ENCODE measurements at places on chromosomes 1 and 21. TPM values are rescaled to one million over a fixed set of nuclear protein-coding genes. Genes with fewer than 3 reads are reported as not detected.

Gene TRAPPC10
- total RNA-seq = 71.7 TPM

Gene IL20
- total RNA-seq = not detected

Gene TPTE
- total RNA-seq = not detected

Gene CYP4B1
- total RNA-seq = not detected

Gene TAS1R1
- total RNA-seq = not detected

Gene PALMD
- not detected for total RNA-seq

Gene PFKFB2
- 2.3 TPM for total RNA-seq

Gene FCAMR
- not detected for total RNA-seq

Gene ITLN1
- not detected for total RNA-seq

Gene HES5
- not detected for total RNA-seq

Gene PLCH2
- 13.5 TPM for total RNA-seq

GRCh38 chr1:110787328-110788071, 85.4 kb upstream of the CD53 start:
- H3K27ac ChIP-seq = peak overlapping the region; percentile 96
- peaks cover 64% of the 10 kb centered on the region for H3K4me1 ChIP-seq
- no peaks in the 10 kb centered on the region for H3K27me3 ChIP-seq
- H3K36me3 ChIP-seq = peaks cover 23% of the 10 kb centered on the region
- peak; percentile 89 for DNase-seq

GRCh38 chr1:208917281-208917680, 666.2 kb upstream of the CAMK1G start:
- no peaks in the 10 kb centered on the region for H3K36me3 ChIP-seq
- no peaks in the 10 kb centered on the region for H3K27me3 ChIP-seq
- no peak overlapping the region for H3K27ac ChIP-seq
- H3K4me1 ChIP-seq = no peaks in the 10 kb centered on the region

DNA sequence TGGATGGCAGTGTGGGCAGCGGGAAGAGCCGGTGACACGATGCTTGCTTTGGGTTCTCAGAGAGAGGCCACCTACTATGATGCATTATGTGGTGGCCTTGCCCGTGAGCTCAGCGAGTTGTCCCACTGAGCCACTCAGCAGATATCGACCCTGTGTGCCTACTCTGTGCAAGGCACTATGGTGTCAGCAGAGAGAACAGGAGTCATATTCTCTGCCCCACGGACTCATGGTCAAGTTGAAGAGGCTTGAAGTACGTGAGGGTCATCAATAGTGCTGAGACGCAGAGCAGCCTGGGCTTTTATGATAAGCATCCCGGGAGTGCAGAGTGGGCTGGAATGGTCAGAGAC, 466.2 kb downstream of the CAMTA1 start:
- no peaks in the 10 kb centered on the region for H3K4me1 ChIP-seq
- H3K27ac ChIP-seq = no peak overlapping the region
- H3K4me3 ChIP-seq = no peak overlapping the region
- H3K36me3 ChIP-seq = no peaks in the 10 kb centered on the region
- no peak for DNase-seq

- no peaks in the 10 kb centered on the region for H3K36me3 ChIP-seq
- no peak overlapping the region for H3K27ac ChIP-seq
- peaks cover 17% of the 10 kb centered on the region for H3K4me1 ChIP-seq
- no peak overlapping the region for H3K4me3 ChIP-seq
These were observed 71.7 kb downstream of the TOMM20 start for GRCh38 chr1:235056937-235057336.

- DNase-seq = peak; percentile 71
- peak overlapping the region; percentile 99 for H3K4me3 ChIP-seq
- no peaks in the 10 kb centered on the region for H3K27me3 ChIP-seq
- peaks cover 41% of the 10 kb centered on the region for H3K36me3 ChIP-seq
These were observed 788 bp upstream of the TXNIP start for GRCh38 chr1:145997016-145997717.

DNA sequence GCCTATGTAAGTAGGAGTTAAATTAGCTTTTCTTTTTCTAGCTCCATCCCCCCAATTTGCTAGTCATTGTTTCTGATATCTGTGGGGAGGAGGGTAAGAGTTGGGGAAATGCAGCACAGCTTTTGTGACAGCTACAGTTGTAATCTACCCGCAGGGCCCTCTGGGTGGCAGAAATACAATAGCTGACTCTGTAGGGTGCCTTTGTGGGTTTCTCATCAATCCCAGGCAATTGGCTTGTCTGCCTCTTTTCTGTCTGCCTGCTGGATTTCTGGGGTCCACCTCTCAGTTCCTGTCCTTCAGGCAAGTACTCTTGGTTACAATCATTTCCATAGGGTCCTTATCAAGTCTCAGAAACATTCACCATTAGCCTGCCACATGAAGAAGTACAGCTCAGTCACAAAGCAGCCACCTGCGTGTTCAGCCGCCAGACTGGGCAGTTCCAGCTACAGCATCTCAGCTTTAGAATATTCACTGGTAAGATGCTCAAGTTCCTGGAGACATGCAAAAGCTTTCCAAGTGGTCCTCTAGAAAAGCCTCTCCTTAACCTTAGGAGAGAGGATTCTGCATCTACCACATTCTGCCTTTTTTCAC, 19.2 kb upstream of the SLC44A5 start:
- H3K36me3 ChIP-seq = no peaks in the 10 kb centered on the region
- H3K27me3 ChIP-seq = peaks cover 24% of the 10 kb centered on the region
- H3K4me1 ChIP-seq = peaks cover 4% of the 10 kb centered on the region
- H3K27ac ChIP-seq = no peak overlapping the region
- H3K4me3 ChIP-seq = no peak overlapping the region

- H3K27me3 ChIP-seq = peaks cover 21% of the 10 kb centered on the region
- peaks cover 21% of the 10 kb centered on the region for H3K4me1 ChIP-seq
- H3K36me3 ChIP-seq = no peaks in the 10 kb centered on the region
- H3K27ac ChIP-seq = peak overlapping the region; percentile 74
- peak overlapping the region; percentile 52 for H3K4me3 ChIP-seq
- peak; percentile 70 for DNase-seq
These were observed 71.4 kb upstream of the RAB4A start for GRCh38 chr1:229199261-229200243.

GRCh38 chr1:117179471-117179870, 31.3 kb downstream of the VTCN1 start:
- H3K4me1 ChIP-seq = no peaks in the 10 kb centered on the region
- no peaks in the 10 kb centered on the region for H3K36me3 ChIP-seq
- no peak for DNase-seq
- no peaks in the 10 kb centered on the region for H3K27me3 ChIP-seq

GRCh38 chr1:184621260-184621659, 133.4 kb downstream of the EDEM3 start:
- DNase-seq = no peak
- no peak overlapping the region for H3K4me3 ChIP-seq
- no peaks in the 10 kb centered on the region for H3K27me3 ChIP-seq
- H3K36me3 ChIP-seq = no peaks in the 10 kb centered on the region
- no peak overlapping the region for H3K27ac ChIP-seq

- H3K36me3 ChIP-seq = peaks cover 18% of the 10 kb centered on the region
- H3K27me3 ChIP-seq = no peaks in the 10 kb centered on the region
- no peak overlapping the region for H3K4me3 ChIP-seq
- no peaks in the 10 kb centered on the region for H3K4me1 ChIP-seq
- no peak for DNase-seq
These were observed 25.4 kb downstream of the PHGDH start for GRCh38 chr1:119737040-119737682.

DNA sequence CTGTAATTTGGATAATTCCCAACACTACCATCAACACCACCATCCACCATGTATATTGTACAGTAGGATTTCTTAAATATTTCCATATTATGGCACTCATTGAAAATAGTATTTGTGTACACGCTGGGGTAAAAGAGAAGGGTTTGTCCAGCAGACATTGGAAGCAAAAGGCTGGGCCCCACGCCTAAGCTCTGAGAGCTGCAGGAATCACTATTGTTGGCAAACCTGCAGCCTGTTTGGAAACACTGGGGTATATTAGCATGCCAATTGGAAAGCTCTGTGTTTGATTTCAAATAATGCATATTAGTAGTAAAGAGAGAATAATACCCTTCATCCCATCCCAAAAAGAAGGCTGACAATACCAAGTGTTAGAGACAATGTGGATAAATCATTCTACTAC, 81.5 kb upstream of the DPYD start:
- H3K27me3 ChIP-seq = no peaks in the 10 kb centered on the region
- no peak for DNase-seq
- H3K4me1 ChIP-seq = no peaks in the 10 kb centered on the region
- H3K36me3 ChIP-seq = no peaks in the 10 kb centered on the region

- DNase-seq = no peak
- H3K4me3 ChIP-seq = no peak overlapping the region
- H3K27ac ChIP-seq = no peak overlapping the region
These were observed 1.0 kb downstream of the TEX38 start for GRCh38 chr1:46672696-46673095.

DNA sequence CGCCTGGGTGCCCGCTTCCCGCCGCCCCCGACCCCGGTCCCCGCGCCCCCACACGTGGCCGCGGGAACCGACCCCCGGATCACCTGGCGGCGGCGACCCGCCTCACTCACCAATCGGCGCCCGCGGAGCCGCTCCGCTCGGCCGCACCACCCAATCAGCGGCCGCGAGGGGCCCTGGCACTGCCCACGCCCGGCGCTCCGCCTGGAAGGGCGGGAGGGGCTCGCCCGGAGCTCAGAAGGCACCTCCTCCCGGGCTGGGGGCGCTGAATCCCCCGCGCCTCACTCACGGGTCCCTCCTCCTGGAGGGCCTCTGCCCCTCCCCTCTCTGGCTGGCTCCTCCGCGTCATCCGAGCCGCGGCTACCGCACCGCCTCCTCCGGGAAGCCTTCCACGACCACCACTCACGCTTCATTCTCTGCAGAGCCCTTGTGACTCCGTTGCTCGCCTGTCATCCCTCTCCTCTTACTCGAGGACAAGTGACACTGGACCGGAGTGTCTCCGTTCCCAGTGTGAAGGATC, 374 bp downstream of the SH2D5 start:
- peaks cover 43% of the 10 kb centered on the region for H3K27me3 ChIP-seq
- peaks cover 20% of the 10 kb centered on the region for H3K4me1 ChIP-seq
- peaks cover 5% of the 10 kb centered on the region for H3K36me3 ChIP-seq
- no peak overlapping the region for H3K27ac ChIP-seq

DNA sequence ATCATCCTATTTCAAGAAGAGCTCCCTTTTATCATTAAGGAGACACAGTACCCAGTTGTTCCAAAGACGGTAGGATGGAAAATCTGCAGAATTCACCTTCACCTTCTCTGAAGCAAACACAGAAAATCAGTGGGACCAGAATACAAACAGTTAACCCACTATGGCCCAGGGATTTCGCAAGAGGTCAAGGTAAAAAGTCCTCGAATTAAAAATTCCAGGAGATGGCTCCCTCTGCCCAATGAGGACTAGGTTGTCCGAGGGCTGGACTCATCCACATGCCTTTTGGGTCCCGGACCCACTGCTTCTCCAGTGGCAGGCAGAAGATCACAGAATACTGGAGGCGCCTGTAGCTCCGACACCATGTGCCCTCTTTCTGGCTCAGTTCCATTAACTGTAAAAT, 42.9 kb downstream of the RCAN1 start:
- H3K4me1 ChIP-seq = peaks cover 9% of the 10 kb centered on the region
- H3K27ac ChIP-seq = no peak overlapping the region
- no peak overlapping the region for H3K4me3 ChIP-seq
- no peaks in the 10 kb centered on the region for H3K27me3 ChIP-seq
- DNase-seq = no peak
- H3K36me3 ChIP-seq = peaks cover 4% of the 10 kb centered on the region

DNA sequence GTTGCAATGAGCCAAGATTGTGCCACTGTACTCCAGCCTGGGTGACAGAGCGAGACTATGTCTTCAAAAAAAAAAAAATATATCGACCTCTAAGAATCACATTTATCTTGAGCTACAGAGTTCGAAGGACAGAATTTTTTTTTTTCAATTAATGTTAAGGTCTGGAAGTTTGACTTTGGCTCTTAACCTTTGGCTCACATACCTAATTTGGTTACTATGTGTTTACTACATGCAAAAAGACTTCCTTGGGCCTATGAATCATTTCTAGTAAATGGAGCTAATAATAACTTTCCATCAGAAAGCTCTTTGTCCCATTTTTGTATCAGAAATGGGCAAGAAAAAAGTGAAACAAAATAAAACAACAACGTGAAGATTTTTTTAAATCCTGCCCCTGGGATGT, 351.2 kb downstream of the SMYD3 start:
- H3K4me1 ChIP-seq = no peaks in the 10 kb centered on the region
- no peaks in the 10 kb centered on the region for H3K36me3 ChIP-seq
- no peak overlapping the region for H3K27ac ChIP-seq
- DNase-seq = no peak
- no peaks in the 10 kb centered on the region for H3K27me3 ChIP-seq
- no peak overlapping the region for H3K4me3 ChIP-seq

DNA sequence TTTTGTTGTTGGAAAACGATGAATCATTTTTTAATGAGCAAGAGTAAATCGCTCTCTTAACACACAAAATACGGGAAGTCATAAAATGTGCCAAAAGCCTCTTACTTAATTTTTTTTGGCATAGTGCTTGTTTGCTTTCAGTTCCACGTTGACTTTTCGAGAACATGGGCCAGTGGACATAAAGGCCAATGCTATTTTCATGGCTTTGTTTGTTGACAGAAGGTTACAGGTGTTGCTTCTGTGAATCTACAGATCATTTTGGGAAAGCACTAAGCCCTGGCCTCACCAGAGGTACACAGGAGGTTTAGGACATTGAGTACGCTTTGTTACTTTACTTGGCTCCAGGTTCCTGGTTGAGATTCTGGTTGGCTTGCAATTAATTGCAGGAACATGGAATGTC, 199.4 kb upstream of the HMCN1 start:
- H3K27me3 ChIP-seq = no peaks in the 10 kb centered on the region
- peaks cover 4% of the 10 kb centered on the region for H3K4me1 ChIP-seq
- H3K27ac ChIP-seq = no peak overlapping the region
- H3K36me3 ChIP-seq = peaks cover 10% of the 10 kb centered on the region
- no peak overlapping the region for H3K4me3 ChIP-seq
- no peak for DNase-seq

GRCh38 chr1:170789063-170789462, 125.1 kb downstream of the PRRX1 start:
- no peak overlapping the region for H3K4me3 ChIP-seq
- DNase-seq = no peak
- no peaks in the 10 kb centered on the region for H3K36me3 ChIP-seq
- no peaks in the 10 kb centered on the region for H3K4me1 ChIP-seq

GRCh38 chr1:184298440-184299405, 88.1 kb upstream of the C1orf21 start:
- peaks cover 19% of the 10 kb centered on the region for H3K27me3 ChIP-seq
- H3K27ac ChIP-seq = no peak overlapping the region
- no peaks in the 10 kb centered on the region for H3K4me1 ChIP-seq
- H3K4me3 ChIP-seq = no peak overlapping the region
- H3K36me3 ChIP-seq = peaks cover under 1% of the 10 kb centered on the region
- DNase-seq = no peak

GRCh38 chr21:41774467-41775148, 7.8 kb upstream of the RIPK4 start:
- no peak for DNase-seq
- H3K4me3 ChIP-seq = no peak overlapping the region
- peaks cover 62% of the 10 kb centered on the region for H3K27me3 ChIP-seq
- no peaks in the 10 kb centered on the region for H3K4me1 ChIP-seq
- H3K27ac ChIP-seq = no peak overlapping the region

DNA sequence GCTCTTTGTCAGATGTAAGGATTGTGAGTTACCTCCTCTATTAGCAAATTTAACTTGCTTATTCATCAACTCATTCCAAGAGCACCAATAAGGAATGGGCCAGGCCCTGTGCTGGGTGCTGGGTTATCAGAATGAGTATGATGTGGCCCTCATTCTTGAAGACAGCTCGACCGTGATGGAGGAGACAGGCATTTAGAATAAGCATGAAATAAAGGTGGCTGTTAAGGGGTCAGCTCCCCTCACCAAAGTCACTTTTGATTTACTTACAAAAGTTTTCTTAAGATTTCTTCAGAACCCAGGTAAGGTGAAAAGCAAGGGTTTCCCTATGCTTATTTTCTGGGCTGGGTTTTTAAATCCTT, 15.3 kb upstream of the PADI1 start:
- H3K4me3 ChIP-seq = no peak overlapping the region
- H3K36me3 ChIP-seq = peaks cover 2% of the 10 kb centered on the region
- peaks cover 10% of the 10 kb centered on the region for H3K27me3 ChIP-seq
- no peak for DNase-seq
